GM06990 (cell line): ENCODE measurements at places on chromosomes 11 and 22.
A peak's percentile ranks its signal among the peaks of the same experiment; 100 is the strongest.

- peak; percentile 86 for DNase-seq
Measured at GRCh38 chr22:30635273-30636225, at the start of gene SLC35E4. Gene SLC35E4 (plus strand): TSS chr22:30635781. CDS start chr22:30636451, 670 bp downstream.

DNA sequence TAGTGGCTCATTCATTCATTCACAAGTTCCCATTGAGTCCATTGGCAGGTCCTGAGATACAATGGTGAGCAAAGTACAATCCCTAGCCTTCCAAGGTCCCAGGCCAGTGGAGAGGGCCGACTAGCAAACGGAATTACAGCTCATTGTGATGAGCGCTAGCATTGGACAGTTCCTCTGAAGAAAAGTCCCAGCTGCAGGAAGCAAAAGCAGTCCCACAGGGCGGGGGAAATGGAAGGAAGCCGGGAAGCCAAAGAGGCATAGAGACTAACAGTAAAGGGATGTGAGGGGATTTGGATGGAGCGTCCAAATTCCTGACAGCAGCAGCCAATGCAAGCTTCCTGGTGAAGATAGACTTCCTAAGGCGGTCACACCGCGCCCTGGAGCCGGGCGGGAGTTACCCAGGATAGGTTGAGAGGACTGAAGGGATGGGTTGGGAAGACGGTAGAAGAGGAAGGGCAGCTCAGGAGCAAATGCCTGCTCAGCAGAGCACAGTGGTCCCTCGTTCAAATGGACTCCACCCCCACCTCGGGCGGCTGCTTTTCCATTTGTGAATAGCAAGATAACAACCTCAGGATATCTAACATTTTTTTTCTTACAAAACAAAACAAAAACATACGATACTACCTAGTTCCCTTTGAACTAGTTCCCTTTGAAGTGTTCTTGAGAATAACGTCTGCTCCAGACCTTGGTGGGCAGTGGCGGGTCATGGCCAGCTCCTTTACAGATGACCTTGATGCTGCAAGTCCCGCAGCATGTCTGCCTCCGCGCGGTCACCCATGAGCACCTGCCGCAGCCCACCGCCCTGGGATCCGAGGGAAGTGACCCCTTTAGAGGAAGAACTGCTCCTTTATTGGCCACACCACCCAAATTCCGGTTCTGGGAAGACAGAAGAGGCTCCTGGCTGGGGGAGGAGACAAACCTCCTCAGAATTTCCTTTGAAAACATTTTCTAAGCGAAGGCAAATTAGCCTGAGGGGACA, 132.9 kb downstream of the RASSF10 start:
- DNase-seq, result no peak

- DNase-seq, result no peak
Measured at GRCh38 chr11:3192511-3193372, 25.9 kb downstream of the MRGPRG start.

GRCh38 chr22:25402501-25403283, 161.8 kb upstream of the GRK3 start:
- no peak for DNase-seq

GRCh38 chr11:36214976-36215692, 74.1 kb downstream of the COMMD9 start:
- no peak for DNase-seq

GRCh38 chr11:69377953-69378302, 84.0 kb downstream of the MYEOV start:
- no peak for DNase-seq

- DNase-seq, result no peak
Measured at GRCh38 chr11:73664877-73665276, 18.5 kb downstream of the PLEKHB1 start.

- DNase-seq, result peak; percentile 64
Measured at GRCh38 chr11:34358728-34359547, 1.1 kb upstream of the ABTB2 start.

GRCh38 chr22:29078869-29079207, 6.0 kb downstream of the KREMEN1 start:
- DNase-seq, result no peak

DNA sequence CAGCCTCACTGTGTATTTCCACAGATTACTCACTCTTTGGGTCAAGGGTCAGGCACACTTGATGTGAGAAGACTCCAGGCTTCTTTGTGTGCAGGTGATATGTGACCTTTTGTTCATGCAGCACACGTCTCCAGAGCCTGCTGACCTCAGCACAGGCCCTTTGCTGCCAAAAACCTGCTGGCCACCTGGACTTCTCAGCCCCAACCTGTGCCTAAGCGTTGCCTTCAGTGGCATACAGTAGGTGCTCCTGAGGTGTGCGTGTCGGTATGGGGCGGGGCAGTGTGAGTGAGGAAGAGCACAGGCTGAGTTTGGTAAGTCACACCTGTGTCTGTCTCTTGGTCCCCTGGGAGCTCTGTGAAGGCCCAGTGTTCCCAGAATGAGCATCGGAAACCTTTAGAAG, 58.1 kb downstream of the WNT11 start:
- DNase-seq, result no peak

DNA sequence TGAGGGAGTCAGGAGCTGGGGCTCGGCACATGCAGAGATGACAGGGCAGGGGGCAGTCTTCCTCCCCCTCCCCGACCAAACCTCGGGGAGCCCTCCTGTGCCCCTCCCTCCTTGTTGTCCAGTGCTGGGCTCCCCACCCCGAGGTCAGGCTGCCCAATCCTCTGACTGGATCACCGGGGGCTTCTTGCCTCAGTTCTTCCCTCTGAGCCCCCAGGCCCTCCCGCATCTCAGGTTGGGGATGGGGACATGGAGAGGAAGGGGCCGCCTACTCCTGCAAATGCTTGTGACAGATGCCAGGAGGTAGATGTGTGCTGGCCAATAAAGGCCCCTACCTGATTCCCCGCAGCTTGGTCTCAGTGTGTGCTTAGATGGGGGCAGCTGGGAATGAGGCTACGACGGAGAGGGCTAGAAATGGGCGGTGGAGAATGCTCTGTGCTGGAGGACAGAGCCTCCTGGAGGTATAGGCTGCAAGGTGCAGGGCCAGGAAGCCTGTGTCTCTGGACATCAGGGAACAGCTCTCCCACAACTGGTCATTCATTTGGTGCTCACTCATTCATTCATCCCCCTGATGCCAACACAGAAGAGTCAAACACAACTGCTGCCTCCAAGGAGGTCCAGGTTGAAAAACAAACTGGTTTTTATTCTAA, 8.4 kb downstream of the RHBDD3 start:
- DNase-seq, result no peak

DNA sequence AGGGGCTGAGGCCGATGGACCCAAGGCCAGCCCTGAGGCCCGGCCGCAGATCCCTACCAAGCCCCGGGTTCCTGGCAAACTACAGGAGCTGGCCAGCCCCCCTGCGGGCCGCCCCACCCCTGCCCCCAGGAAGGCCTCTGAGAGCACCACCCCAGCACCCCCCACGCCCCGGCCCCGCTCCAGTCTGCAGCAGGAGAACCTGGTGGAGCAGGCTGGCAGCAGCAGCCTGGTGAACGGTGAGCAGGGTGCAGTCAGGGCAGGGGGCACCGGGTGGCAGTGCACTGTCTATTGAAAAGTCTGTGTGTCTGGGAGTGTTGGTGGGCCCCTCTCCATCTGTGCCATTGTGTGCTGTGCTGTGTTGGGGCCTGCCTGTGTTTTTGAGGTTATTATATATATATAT, 16.1 kb downstream of the MICALL1 start:
- no peak for DNase-seq

- no peak for DNase-seq
Measured at GRCh38 chr11:75293903-75294302, 53.3 kb downstream of the TPBGL start.

DNA sequence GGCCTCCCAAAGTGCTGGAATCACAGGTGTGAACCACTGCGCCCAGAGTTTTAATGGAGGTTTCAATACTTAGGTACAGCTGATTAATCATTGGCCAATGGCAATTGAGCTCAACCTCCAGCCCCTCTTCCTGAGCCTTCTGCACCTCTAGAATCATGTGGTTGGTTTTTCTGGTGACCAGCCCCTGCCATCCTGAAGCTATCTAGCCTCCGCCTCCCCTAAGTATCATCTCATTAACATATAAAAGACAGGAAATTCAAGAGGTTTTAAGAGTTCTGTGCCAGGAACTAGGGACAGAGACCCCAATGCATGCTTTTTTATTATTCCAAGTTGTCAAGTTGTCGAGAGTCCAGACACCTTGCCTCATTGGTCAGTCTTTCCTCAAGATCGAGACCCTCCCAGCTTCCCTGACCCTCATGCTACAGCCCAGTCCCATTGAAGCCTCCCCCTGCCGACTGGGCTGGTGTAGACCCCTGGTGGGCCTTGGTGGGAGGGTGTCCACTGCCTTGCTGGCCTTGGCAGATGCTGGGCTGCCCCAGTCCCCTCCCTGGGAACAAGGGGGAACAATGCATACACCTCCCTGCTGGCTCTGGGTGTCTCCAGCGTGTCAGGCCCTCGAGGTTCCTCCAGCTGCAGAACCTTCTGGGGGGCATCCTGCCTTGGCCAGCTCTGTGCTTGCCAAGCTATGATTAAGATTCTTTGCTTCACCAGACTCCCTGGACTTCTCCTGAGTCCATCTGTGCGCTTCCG, 148.0 kb downstream of the CTTN start:
- no peak for DNase-seq

DNA sequence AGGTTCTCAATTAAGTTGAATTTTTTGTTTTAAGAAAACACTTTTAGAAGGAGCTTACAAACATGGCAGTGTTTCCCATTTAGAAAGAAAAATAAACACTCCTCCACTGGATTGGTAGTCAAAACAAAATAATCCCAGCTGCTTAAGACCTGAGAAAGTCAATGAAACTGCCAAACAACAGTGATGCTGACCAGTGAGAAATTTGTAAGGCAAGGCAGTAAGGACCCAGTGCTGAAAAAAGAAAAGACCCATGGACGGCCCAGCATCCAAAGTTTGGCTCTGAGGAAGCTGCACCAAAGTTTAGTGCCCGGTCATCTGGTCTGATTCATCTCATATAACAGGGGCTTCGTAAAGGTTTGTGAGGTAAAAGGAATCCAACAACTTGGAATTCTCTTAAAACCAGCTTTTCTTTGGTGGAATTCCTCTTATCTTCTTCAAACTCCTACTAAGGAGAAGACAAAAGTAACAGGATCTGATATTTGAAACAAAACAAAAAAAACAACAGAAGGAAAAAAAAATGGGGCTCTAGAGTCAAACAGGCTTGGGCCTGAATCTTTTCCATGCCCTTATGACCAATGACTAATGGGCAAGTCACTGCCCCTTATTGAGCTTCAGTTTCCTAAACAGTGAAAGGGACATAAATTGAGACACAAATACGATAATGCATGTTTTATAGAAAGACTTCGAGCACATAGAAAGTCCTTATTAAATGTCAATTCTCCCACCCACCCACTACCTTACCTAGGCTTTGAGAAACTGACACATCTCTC, 383.0 kb upstream of the NARS2 start:
- DNase-seq, result no peak

GRCh38 chr11:94922321-94923003, 50.9 kb downstream of the CWC15 start:
- no peak for DNase-seq

DNA sequence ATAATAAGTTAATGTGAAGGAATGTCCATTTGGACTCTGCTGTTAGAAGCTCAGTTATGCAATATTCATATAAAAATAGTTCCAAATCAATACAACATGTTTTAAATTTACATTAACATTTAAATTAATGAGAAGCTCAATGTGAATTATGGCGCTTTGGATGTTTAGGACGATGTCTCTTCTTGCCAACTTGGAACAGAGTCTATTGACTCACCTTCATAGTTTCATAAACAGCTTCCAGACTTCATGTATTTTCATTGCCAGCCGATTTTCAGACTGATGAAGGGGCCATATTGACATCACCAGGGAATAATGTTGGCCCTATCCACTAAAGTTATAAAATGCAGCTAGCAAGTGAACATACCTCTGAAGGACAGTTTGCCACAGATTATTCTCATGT, 1136.2 kb downstream of the LRRC4C start:
- no peak for DNase-seq

- no peak for DNase-seq
Measured at GRCh38 chr11:46117842-46118241, 3.4 kb downstream of the PHF21A start.

DNA sequence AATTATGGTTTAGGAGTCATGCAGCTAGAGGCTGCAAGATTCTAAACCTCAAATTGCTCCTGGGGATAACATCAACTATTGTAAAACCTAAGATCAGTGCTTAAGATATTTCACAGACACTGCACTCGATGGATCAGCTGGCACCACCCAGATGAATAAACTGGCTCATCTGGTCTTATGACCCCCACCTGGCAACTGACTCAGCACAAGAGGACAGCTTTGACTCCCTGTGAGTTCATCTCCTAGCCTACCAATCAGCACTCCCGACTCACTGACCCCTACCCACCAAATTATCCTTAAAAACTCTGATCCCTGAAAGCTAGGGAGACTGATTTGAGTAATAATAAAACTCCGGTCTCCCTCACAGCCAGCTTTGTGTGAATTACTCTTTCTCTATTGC, 782 bp upstream of the TTC12 start:
- no peak for DNase-seq

GRCh38 chr11:48080301-48080861, 100.0 kb downstream of the PTPRJ start:
- no peak for DNase-seq

GRCh38 chr11:125452125-125452470, 44.0 kb downstream of the FEZ1 start:
- DNase-seq, result no peak

GRCh38 chr11:61102667-61103571, 630 bp downstream of the CD5 start:
- no peak for DNase-seq

- DNase-seq, result no peak
Measured at GRCh38 chr11:41845066-41845465, 385.6 kb upstream of the LRRC4C start.
